ENCODE measurements at places on chromosomes 6 and 20. TPM values are rescaled to one million over a fixed set of nuclear protein-coding genes. Genes with fewer than 3 reads are reported as not detected.

- peak; percentile 38 for DNase-seq
These were observed 82.8 kb downstream of the SLC23A2 start for GRCh38 chr20:4918473-4918872.

- DNase-seq = no peak
These were observed 12.4 kb upstream of the KIAA1755 start for GRCh38 chr20:38272961-38273360.

DNA sequence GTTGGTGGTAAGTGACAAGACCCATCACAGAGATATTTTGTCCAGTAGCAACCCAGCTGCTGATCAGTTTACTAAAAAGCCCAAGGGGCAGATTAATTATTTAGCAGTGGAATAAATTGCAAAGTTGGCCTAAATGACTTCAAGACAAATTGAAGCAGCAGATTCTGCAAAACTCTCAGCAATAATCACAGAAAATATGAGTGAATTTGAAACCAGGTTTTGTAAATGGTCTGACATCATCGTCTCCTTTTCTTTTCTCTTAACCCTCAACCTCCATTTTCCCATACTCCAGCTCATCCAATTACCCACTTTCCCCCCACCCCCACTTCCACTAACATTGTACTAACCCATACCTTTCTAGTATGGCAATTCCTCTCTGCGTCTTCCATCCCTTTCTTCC, 11.3 kb upstream of the PTPRK start:
- DNase-seq = no peak

DNA sequence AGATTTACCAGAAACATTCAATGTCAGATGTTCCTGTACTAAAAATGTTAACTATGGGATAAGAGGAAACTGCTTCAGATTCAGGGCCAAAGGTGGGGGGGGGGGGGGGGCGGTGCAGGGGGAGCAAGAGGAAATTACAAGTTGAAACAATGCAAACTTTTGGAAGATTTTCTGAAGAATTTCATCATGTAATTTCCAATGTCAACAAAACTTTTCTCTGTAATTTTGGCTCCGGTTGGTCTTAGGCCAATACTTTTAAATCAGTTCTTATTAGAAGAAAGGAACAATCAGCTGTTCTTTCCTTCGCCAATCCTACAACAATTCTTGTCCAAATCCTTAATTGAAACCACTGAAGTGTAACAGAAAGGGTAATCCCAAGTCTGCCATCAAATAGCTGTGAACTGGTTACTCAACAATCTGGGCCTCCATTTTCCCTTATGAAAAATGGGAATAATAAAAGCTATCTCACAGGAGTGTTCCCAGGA, 13.1 kb downstream of the UQCC1 start:
- DNase-seq = no peak

- DNase-seq = no peak
These were observed 111.0 kb upstream of the RALGAPA2 start for GRCh38 chr20:20823476-20823881.

GRCh38 chr20:32201977-32202363, 5.6 kb downstream of the PLAGL2 start:
- no peak for DNase-seq

GRCh38 chr6:15452182-15452941, 206.5 kb downstream of the JARID2 start:
- no peak for DNase-seq

DNA sequence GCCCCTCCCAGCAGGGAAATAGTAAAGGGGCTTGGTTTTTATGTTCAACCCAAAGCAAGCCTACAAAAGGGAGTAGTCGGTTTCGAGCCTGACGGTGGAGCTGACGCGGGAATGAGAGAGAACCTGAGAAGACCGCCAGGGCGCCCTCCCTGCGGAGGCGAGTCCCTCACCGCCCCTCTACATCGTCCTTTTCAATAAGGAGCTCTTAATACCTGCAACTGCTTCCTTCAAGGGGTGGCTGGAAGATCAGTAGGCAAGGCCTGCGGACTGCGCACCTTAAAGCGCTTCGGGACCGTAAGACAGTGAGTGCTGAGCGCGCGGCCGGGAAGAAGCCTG, 709 bp upstream of the ZNF76 start:
- DNase-seq = no peak

GRCh38 chr6:37493661-37493995, 6.1 kb downstream of the CCDC167 start:
- DNase-seq = no peak

DNA sequence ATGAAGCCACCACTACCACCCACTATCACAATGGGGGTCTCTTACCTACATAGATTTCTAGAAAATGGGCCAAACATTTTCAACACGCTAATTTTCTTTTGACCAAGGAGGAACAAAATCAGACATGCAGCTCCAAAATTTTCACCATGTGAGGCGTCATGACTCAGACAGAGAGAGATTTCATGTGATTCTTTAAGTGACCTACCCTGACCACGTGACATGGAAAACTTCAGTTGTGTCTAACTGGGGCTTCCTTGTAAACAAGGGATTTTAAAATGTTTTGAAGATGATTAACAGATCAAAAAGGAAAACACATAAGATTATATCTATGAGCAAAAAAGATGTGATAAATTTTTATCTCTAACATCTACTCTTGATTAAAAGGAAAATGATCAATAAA, 199.2 kb downstream of the TBXT start:
- DNase-seq = no peak

GRCh38 chr20:5991623-5992441, 41.4 kb downstream of the MCM8 start:
- DNase-seq = no peak

DNA sequence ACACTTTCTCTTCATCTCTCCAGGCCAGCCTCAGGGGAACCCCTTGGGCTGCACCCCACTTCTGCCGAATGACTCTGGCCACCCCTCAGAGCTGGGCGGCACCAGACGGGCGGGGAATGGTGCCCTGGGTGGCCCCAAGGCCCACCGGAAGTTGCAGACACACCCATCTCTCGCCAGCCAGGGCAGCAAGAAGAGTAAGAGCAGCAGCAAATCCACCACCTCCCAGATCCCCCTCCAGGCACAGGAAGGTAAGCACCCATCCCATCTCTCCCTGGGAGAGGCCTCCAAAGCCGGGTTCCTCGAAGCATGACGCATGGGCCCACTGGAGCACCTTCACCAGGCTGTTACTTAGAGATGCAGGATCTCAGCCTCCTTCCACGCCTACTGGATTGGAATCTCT, 11.3 kb downstream of the MDFI start:
- no peak for DNase-seq

GRCh38 chr6:32974016-32974333, 5.6 kb downstream of the BRD2 start:
- no peak for DNase-seq

DNA sequence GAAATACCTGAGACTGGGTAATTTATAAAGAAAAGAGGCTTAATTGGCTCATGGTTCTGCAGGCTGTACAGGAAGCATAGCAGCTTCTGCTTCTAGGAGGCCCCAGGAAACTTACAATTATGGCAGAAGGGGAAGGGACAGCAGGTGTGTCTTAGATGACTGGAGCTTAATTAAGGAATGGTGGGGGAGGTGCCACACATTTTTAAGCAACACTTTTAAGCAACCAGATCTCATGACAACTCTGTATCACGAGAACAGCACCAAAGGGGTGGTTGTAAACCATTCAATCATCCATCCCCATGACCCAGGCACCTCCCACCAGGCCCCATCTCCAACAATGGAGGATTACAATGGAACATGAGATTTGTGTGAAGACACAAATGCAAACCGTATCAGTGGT, 26.9 kb downstream of the FIG4 start:
- no peak for DNase-seq

- no peak for DNase-seq
These were observed 56.1 kb upstream of the FOXQ1 start for GRCh38 chr6:1255636-1256365.

DNA sequence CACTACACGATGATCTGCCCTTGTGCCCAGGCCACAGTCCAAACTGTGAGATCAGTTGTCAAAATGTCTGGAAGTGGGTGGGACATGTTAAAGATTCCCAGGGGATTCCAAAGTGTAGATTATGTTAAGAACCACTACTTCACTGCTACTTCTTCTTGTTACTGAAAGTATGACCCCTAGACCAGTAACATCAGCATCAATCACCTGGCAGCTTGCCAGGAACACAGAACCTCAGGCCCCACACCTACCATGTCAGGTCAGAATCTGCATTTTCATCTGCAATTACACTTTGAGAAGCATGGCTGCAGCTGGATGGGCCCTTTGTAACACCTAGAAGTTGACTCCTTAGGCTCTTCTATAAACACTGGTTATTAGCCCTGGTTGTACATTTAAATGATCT, 36.1 kb downstream of the RFPL4B start:
- no peak for DNase-seq

DNA sequence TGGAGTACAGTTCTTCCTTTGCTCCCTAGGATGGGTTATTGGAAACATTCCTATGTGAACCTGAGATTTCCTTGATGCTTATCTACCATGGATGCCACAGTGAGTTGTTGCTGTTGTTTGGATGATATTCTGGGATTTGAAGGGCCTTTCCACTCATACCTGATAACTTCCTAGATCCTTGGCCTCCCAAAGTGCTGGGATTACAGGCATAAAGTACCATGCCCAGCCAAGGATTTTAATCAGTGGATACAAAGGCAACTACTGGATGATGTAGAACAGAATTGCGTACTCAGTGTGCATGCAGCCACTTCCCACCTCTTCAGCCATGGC, 20.0 kb downstream of the PPP1R16B start:
- DNase-seq = no peak

DNA sequence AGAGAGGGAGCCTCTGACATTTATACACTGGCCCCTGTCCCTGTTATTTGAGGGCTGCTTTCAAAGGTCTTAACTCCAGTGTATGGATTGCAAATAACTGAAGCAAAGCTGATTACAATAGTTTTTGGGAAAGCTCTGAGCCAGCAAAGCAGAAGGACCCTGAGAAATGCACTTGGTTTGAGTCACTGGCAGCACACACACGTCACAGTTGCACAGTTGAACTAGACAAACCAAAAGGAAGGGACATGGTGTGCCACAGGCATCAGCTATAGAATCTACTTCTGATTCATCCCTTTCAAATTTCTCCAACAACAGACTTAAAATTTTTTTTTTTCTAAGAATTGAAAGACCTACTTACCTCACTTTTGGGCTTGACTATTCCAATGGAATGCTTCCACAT, 56.4 kb downstream of the SNRNP48 start:
- DNase-seq = no peak

GRCh38 chr6:13917141-13917540, 7.6 kb upstream of the RNF182 start:
- no peak for DNase-seq

DNA sequence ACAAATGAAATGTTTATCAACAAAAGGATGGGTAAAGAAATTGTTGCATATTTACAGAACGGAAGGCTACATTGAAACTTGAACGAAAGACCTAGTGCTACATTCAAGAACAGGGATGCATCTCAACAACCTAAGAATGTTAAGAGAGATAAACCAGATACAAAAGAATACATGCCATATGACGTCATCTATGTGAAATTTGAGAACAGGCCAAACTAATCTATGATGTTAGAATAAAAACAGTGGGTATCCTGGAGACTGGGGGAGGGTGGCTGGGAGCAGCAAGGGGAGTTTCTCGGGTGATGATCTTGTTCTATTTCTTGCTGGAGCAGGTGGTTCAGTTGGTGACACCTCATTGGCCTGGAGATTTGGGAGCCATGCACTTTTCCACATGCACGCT, 81.5 kb downstream of the SULF2 start:
- no peak for DNase-seq

DNA sequence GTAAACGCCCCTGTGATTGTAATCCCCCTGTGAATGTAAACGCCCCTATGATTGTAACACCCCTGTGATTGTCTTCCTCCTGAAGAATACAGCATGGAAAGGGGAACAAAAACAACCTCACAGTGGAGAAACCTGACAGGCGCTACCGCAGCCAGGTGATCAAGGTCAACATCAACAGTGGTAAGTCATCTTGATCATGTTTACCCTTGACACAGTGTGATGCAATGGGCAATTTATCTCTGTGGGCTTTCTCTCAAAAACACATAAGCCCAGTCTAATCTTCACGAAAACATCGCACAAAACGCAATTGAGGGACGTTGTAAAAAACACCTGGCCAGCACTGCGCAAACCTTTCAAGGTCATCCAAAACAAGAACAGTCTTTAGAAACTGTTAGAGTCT, 277.2 kb downstream of the PRKN start:
- no peak for DNase-seq

DNA sequence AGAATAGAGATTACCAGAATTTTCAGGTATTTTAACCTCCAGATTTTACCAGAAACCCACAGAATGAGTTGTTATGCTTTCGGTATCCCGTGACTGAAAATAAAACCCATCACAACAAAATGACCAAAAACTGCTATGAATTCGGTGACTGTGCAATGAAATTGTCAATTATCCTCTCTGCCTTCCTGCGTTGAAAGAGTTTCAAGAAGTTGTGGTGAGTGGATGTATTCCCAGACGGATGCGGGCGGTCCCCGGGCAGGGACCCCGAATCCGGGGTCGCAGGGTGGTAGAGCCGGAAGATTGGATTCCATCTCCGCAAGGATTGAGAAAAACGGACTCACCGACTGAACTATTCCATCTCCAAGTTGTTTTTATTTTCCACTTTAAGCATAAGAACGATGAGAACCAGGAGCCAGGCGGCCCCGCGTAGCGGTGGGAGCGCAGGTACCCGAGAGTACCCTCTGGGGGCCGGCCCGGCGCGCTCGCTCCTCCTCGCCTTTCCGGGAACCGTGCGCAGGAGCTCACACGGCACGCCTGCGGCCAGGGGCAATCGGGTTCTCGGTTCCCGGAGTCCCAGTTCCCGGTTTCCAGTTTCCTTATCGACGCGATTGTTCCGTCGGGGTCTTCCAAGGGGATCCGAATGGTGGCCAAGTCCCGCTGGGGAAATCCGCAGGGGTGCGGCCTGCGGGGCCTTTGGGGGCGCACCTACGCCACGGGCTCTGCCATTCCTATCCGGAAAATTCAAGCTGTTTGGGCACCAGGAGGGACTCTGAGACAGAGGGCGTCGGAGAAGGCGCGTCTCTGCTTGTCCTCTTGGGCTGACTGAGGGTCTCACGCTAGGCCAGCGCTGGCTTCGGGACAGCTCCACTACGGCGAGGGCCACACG, 104.9 kb upstream of the PRDM1 start:
- peak; percentile 55 for DNase-seq

The ZC3H12D gene
- 1.8 TPM for total RNA-seq

The RAET1L gene
- not detected for total RNA-seq

The ALDH8A1 gene
- 2.9 TPM for total RNA-seq

The ARFGEF2 gene
- total RNA-seq = 67.7 TPM

The ZNF831 gene
- total RNA-seq = 0.20 TPM

The PRDM13 gene
- not detected for total RNA-seq

The ZNF311 gene
- 1.1 TPM for total RNA-seq

The PTGIS gene
- total RNA-seq = 17.5 TPM

Measured in transverse colon (tissue), 4 donors.